ENCODE measurements at places on chromosomes 1 and 21. TPM values are rescaled to one million over a fixed set of nuclear protein-coding genes. Genes with fewer than 3 reads are reported as not detected.

- no peak overlapping the region for H3K4me3 ChIP-seq
- no peak for DNase-seq
- no peaks in the 10 kb centered on the region for H3K36me3 ChIP-seq
- H3K27me3 ChIP-seq: peaks cover 16% of the 10 kb centered on the region
- H3K27ac ChIP-seq: no peak overlapping the region
These were observed 26.8 kb downstream of the C8A start for GRCh38 chr1:56881417-56881816.

DNA sequence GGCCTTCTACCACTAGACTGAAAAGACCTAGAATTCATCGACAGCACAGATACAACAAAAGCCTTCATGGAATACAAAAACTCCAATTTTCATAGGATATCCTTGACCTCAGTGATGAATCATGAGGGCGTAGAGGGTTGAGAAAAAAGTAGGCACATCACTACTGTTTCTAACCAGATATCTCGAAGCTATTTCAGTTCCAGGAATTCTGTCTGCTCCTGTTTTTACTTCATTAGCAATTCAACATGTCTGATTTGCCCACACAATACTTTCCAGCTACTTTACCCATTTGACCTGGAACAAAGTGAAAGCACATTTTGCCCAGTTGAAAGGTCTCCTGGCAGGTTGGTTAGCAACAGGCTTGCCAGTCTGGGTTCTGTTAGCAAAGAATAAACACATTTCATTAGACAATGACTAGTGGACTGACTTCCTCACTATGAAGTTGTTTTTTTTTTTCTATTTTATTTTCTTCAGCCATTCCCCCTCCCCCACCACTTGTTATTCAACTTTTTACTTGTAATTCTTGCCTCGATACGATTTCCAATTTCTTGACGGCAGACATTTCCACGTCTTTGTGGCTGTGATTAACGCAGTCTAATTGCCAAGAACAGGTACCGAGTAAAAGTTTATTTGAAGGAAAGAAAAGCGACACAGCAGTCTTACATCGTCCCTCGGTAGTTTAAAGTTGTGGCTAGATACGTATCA lies 4.0 kb upstream of the ZBTB18 start:
- H3K27ac ChIP-seq: peak overlapping the region; percentile 100
- peaks cover 36% of the 10 kb centered on the region for H3K4me1 ChIP-seq
- no peak for DNase-seq
- H3K27me3 ChIP-seq: no peaks in the 10 kb centered on the region
- no peaks in the 10 kb centered on the region for H3K36me3 ChIP-seq

DNA sequence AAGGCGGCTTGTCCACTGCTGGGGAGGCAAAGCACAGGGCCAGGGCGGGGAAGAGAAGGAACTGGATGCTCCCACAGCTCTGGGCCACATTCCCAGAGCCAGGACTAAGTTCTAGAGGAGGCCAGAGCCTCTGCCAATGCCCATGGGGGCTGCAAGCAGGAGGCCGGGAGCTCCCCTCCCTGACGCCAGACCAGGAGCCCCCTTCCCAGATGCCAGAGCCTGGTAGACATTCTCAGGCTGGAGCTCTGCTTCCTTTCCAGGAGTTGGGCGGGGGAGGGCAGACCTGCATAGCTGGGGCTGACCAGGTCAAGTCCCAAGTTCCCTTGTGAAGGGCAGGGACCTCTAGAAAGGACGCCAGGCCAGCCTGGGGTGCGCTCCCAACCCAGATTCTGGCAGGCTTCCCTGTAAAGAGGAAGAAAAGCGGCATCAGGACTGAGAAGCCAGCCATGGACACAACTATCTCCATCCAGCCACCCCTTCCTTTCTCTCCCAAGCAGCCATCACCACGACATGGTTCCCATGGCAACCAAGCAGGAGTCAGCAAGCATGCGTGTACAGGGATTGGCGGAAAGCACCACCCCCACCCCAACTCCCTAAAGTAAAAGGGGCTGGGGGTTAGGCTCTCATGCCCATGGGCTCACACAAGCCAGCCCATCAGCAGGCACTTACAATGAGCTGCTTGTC lies 13.4 kb downstream of the KIF21B start:
- H3K36me3 ChIP-seq: no peaks in the 10 kb centered on the region
- no peak overlapping the region for H3K27ac ChIP-seq
- no peak overlapping the region for H3K4me3 ChIP-seq
- H3K27me3 ChIP-seq: peaks cover 6% of the 10 kb centered on the region
- DNase-seq: no peak
- H3K4me1 ChIP-seq: no peaks in the 10 kb centered on the region

- H3K27ac ChIP-seq: no peak overlapping the region
- H3K4me3 ChIP-seq: no peak overlapping the region
- peaks cover 9% of the 10 kb centered on the region for H3K4me1 ChIP-seq
- H3K36me3 ChIP-seq: no peaks in the 10 kb centered on the region
- H3K27me3 ChIP-seq: peaks cover 42% of the 10 kb centered on the region
These were observed 103.8 kb upstream of the ARHGEF16 start for GRCh38 chr1:3350506-3351261.

GRCh38 chr1:101101360-101101759 lies 75.8 kb upstream of the DPH5 start:
- H3K27me3 ChIP-seq: no peaks in the 10 kb centered on the region
- peaks cover 11% of the 10 kb centered on the region for H3K4me1 ChIP-seq
- no peak overlapping the region for H3K27ac ChIP-seq
- H3K4me3 ChIP-seq: no peak overlapping the region

DNA sequence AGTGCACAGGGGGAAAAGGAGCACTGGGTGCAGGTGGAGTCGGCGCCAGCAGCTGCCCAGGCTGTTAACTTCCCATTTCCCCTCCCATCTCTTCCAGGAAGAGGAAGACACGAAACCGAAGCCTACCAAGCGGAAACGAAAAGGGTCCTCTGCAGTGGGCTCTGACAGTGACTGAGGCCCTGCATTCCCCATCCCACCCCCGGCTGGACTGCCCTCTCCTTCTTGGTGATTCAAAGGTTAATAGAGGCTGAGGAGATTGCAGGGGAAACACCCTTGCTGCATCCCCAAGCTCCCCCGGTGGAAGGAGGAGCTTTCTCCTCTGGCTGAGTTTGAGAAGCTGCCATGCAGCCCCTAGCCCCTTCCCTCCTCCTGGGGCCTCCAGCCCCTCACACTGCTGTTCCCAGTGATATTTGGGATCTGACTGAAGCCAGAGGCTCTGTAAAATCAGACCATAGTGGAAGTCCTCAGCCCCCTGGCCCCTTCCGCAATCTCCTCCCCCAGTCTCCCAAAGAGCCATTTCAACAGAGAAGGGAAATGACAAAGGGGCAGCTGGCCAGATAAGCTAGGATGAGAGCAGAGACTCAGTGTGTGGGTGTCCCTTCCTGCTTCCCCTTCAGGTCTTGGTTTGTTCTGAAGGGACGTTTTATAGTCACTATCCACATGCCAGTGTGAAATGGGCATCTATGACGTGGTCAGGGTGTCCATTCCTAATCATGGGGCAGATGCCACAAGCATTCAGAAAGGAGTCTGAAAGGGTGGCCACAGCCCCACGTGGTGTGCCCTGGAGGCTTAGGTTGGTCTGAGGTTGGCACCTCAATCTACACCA lies 1.9 kb upstream of the SLC27A3 start:
- H3K27ac ChIP-seq: peak overlapping the region; percentile 91
- DNase-seq: no peak
- no peaks in the 10 kb centered on the region for H3K27me3 ChIP-seq
- H3K4me3 ChIP-seq: peak overlapping the region; percentile 31

TDRD10 gene
- 0.31 TPM for total RNA-seq

DNA sequence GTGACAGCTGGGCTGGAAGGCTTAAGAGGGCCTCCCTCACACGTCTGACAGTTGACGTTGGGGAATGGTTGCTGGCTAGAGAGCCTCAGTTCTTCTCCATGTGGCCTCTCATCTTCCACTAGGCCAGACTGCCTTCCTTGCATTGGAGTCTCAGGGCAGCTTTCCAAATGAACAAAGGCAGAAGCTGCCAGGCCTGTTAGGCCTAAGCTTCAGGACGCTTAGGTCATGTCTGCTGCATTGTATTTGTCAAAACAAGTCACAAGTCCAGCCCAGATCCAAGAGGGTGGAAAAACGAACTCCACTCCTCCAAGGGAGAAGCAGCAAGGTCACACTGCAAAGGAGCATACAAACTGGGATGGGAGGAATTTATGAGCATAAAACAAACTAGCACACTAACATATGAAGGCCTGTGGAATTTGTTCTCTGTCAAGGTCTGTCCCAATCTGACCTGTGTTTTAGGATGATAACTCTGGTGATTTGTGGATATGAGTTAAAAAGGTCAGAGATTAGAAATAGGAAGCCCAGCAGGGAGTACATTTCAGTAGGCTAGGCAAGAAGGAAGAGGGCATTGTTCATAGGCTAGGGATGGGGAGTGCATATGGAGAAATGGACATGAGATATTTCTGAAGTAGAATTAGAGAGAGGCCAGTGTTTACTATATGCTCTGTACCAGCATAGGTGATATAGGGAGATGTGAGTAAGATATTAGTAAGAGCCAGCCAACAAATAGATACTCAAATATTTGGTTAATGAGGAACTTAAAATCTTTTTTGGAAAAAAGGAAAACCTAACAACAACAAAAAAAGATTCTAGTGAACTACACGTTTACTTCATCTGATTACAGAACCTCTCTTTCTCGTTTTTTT lies 29.1 kb upstream of the CNN3 start:
- H3K27ac ChIP-seq: peak overlapping the region; percentile 43
- no peaks in the 10 kb centered on the region for H3K27me3 ChIP-seq
- H3K36me3 ChIP-seq: peaks cover 2% of the 10 kb centered on the region
- no peak for DNase-seq

GRCh38 chr1:43565600-43566360 lies 35.1 kb downstream of the PTPRF start:
- H3K27ac ChIP-seq: peak overlapping the region; percentile 94
- peak; percentile 55 for DNase-seq
- H3K4me3 ChIP-seq: peak overlapping the region; percentile 34

ZMYM4 gene
- 91.3 TPM for total RNA-seq

- no peak overlapping the region for H3K27ac ChIP-seq
- H3K4me1 ChIP-seq: no peaks in the 10 kb centered on the region
- no peaks in the 10 kb centered on the region for H3K36me3 ChIP-seq
- DNase-seq: no peak
- peaks cover 40% of the 10 kb centered on the region for H3K27me3 ChIP-seq
- no peak overlapping the region for H3K4me3 ChIP-seq
These were observed 29.5 kb upstream of the REG4 start for GRCh38 chr1:119840745-119841144.

LIPI gene
- total RNA-seq: not detected

DNA sequence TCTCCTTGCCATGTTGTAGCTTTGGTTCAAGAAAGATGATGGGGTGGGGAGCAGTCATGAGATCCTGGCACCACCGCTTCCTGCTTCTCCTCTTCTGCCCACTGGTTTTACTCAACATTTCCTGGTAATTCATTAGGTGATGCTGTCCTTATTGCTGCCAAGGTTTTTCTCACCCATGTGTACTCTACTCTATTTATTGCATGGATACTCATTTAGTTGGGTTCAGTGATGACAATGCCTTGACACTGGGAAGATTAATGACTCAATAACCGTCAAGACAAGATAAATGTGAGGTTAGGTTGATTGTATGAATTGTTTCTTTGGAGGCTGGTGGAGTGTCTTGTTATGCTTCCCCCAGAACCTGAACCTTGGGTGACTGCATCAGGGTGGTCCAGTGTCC lies 484.2 kb downstream of the SIPA1L2 start:
- peaks cover 1% of the 10 kb centered on the region for H3K36me3 ChIP-seq
- no peak overlapping the region for H3K27ac ChIP-seq
- peaks cover 13% of the 10 kb centered on the region for H3K4me1 ChIP-seq
- no peaks in the 10 kb centered on the region for H3K27me3 ChIP-seq
- DNase-seq: no peak
- H3K4me3 ChIP-seq: no peak overlapping the region

DNA sequence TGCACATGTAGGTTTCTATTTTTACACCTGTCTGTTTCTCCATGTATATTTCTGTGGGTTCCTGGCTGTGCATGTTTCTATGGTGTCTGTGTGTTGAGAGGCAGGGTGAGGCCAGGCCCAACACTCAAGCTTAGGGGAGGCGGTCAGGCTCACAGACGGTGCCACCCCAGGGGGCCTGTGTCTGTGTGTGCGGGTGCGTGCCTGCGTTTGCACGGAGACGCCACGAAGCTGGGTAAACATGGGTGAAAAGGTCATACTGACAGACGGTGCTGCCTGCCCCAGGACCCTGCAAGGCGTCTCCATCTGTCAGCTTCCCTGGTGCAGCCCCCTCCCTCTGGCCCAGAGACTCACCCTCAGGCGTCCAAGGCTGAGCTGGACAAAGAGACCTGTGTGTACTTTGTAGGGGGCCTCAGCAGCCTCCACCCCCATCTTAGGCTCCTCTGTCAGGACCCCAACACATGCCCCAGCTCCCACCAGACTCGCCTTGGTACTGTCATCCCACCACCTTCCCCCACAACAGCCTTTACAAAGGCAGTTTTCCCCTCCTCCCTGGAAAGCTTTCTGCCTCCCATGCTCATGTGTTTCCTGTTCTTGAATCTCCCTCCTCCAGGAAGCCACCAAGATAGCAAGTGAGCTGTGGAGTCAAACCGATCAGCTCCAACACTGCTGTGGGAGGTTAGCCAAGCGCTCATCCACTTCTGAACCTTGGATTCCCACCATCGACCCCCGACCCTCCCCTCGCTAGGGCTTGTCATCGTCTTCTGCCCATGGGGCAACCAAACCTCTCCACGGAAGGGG lies 34.1 kb downstream of the PTPRF start:
- peaks cover 3% of the 10 kb centered on the region for H3K36me3 ChIP-seq
- DNase-seq: no peak
- H3K27ac ChIP-seq: peak overlapping the region; percentile 94
- H3K4me1 ChIP-seq: peaks cover 45% of the 10 kb centered on the region
- H3K27me3 ChIP-seq: no peaks in the 10 kb centered on the region
- peak overlapping the region; percentile 34 for H3K4me3 ChIP-seq

- no peak for DNase-seq
- H3K4me3 ChIP-seq: no peak overlapping the region
- peaks cover 63% of the 10 kb centered on the region for H3K4me1 ChIP-seq
- H3K36me3 ChIP-seq: no peaks in the 10 kb centered on the region
- no peak overlapping the region for H3K27ac ChIP-seq
These were observed 11.5 kb downstream of the BCAR3 start for GRCh38 chr1:93670141-93670540.

CAPZB gene
- total RNA-seq: 209 TPM

DNA sequence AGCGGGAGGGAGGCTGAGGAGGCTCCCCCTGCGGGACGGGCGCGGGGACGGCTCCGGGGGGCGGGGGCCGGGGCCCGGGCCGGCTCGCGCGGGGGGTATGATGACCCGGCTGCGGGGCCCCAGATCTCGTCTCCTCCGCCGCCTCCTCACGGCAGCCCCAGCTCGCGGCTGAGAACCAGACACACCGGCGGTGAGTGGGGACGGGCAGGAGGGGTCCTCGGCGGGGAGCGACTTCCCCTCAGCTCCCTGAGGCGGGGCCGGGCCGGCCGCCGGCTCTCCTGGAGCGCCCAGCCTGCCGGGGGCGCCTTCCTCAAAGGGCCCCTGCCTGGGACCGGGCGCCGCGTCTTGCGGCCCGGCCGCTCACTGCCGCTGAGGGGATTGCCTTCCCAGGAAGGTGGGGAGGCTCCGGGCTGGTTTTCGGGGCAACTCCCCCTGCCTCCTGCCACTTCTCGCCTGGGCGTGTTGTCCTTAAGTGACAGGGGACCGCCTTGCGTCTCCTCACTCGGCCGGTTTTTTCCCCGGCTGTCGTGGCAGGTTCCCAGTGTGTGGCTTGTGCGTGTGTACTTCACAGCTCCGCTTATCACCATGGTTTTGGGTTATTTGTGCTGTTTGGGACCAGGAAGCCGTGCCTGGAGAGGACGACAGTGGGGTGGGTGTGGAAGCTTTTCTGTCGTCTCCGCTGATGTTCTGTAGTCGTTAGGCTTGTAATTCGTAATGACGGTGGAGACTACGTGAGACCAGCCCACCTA lies 800 bp downstream of the HIPK1 start:
- H3K36me3 ChIP-seq: no peaks in the 10 kb centered on the region
- H3K4me3 ChIP-seq: peak overlapping the region; percentile 94
- peak overlapping the region; percentile 96 for H3K27ac ChIP-seq
- no peaks in the 10 kb centered on the region for H3K27me3 ChIP-seq
- peak; percentile 50 for DNase-seq

PTPRU gene
- 143 TPM for total RNA-seq
